ENCODE measurements at places on chromosomes 1 and 21.
A peak's percentile ranks its signal among the peaks of the same experiment; 100 is the strongest.

DNA sequence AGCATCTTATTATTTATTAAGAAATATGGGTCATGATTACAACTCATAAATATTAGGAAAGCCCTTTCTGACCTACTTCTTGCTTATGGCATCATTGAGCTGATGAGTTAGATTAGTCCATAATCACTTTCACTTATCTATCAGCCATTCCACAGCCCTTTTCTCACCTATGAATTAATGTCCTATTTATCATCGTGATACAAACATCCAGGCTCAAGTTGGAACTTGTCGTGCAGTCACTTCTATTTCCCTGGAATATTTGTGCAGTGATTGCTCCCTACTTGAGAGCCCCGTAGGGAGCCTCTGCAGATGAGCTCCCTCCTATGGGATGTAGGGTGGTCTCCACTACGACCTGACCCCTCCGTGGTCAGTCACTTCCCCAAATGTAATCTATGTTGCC is 8.1 kb upstream of the F3 start:
- DNase-seq = no peak

- no peak for DNase-seq
These were observed 112.4 kb downstream of the PLXNA2 start for GRCh38 chr1:208131621-208132286.

- DNase-seq = no peak
These were observed 5.7 kb upstream of the OXCT2 start for GRCh38 chr1:39776886-39777285.

- no peak for DNase-seq
These were observed 300.3 kb upstream of the B3GALT2 start for GRCh38 chr1:193486671-193487229.

- no peak for DNase-seq
These were observed 56.4 kb downstream of the DIP2A start for GRCh38 chr21:46515109-46515508.

GRCh38 chr1:147152772-147153171 is 19.5 kb downstream of the PRKAB2 start:
- DNase-seq = no peak

DNA sequence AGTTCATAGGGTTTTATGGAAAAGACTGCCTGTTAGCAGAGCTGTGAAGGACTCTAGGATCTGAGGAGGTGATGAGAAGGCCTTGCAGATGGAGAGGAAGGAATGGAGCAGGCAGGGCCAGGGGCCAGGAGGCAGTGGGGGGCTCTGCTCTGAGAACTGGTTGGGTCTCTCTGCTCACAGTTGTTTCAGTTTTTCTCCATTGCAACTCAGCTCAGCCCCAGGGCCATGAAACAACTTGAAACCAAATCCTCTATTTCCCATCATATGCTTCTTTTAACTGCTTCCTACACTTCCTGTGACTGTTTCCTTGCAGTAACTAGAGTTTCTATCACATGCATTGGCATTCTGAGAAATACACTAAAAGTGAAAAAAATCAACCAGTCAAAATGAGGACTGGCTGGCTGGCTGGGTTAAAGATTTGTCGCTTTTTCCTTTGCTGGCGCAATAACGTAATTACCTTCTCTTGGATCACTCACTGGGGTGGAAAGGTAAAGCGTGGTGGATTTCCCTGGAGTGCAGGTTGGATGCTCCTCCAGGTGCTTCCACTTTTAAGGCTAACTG is 172.0 kb downstream of the CDC7 start:
- no peak for DNase-seq

DNA sequence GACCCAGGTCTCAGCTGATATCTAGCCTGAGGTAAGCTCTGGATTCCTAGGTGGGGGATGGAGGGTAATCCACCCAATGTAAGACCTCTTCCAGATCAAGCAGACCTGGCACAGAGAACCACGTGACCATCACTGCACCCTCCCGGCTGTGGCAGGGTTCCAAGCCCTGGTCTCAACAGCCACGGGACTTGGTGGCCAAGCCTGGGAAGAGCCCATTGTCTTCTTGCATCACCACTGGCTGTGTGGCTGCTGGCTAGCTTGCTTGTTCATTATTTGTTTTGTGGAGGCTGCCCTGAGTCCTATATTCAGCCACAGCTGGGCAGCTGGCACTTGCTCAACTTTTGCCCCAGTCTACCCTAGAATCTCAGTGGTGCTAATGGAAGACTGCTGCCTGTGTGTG is 24.1 kb upstream of the NFASC start:
- DNase-seq = no peak

DNA sequence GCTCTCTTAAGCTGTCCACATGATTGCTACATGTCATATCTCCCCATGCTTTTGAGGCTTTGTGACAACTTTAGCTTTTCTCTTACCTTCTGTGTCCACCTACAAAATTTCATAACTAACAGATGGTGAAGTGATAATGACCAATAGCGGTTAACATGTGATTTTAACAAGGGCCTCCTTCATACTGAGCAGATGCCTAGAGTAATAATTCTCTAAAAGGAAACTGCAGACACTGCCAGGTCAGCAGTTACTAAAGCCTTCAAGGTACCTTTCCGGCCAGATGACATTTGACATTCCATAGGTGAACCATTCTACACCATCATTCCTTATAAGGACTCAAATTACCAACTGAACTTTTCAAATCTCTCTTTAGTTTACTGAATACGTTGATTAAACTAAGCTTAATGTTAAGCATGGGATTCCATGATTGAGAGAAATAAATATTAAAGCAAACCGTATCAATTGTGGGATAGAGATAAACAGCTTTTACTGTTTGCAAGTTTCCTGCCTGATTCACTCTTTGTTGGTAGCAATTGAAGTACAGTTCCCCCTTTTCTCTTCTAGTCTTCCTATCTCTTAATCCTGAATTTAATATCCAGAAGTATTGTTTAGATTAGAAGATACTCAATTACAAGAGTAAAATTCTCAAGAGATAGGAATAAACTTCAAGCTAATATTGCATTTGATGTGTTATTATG is 205.1 kb downstream of the PLA2G4A start:
- no peak for DNase-seq

- DNase-seq = no peak
These were observed 53.3 kb downstream of the TOR1AIP2 start for GRCh38 chr1:179824265-179824664.

DNA sequence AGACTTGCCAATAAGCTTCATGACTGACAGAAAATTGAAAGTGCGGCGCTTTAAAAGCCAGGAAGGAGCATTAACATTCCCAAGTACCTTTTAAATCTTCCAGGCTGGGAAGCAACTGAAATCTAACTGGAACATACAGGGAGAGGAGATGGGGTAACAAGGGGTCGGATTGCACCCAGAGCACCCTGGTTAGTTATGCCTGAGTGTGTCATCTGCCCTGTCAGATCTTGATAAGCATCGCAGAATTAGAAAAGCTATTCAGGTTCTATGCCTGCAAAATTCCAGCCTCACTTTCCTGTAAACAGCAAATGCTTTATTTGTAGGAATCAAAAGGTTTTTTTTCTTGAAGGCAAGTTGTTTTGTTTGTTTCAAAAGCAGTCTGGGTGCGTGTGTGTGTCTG is 58.5 kb downstream of the SERBP1 start:
- no peak for DNase-seq

DNA sequence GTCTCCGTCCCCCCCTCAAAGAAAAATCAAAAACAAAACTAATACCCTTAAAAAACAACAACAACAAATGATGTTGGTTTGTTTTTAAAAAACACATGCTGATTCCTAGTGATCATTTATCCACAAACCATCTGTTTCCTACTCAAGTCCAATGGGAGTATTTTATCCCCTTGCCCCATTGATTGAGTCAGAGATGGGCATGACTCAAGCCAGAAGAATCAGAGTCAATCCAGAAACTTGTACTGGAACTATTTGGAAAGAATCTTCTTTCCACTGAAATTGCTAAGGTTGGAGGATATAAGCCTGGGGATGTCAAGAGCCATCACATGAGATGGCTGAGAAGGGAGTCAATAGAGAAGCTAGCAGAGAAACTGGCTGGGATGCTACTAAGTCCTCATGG is 176.4 kb downstream of the MIS18A start:
- DNase-seq = no peak

DNA sequence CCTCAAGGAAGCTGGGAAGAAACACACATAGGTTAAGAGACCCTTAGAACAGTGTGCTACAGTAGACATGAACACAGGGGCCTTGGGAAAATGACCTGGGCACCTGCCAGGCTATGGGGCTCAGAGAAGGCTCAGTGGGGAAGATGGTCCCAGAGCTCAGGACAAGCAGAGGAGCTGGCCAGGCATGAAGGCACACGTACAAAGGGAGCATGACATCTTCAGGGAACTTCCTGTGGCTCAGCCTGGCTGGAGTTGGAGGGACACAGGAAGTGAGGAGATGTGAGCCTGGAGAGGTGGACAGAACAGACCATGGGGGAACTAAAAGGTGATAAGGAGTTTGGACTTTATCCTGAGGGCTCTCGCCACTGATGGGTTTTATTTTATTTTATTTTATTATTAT is 3.8 kb upstream of the SLC50A1 start:
- no peak for DNase-seq

GRCh38 chr1:231187571-231187970 is 25.7 kb downstream of the TRIM67 start:
- DNase-seq = no peak

GRCh38 chr1:231032963-231033362 is 7.1 kb downstream of the FAM89A start:
- DNase-seq = no peak

DNA sequence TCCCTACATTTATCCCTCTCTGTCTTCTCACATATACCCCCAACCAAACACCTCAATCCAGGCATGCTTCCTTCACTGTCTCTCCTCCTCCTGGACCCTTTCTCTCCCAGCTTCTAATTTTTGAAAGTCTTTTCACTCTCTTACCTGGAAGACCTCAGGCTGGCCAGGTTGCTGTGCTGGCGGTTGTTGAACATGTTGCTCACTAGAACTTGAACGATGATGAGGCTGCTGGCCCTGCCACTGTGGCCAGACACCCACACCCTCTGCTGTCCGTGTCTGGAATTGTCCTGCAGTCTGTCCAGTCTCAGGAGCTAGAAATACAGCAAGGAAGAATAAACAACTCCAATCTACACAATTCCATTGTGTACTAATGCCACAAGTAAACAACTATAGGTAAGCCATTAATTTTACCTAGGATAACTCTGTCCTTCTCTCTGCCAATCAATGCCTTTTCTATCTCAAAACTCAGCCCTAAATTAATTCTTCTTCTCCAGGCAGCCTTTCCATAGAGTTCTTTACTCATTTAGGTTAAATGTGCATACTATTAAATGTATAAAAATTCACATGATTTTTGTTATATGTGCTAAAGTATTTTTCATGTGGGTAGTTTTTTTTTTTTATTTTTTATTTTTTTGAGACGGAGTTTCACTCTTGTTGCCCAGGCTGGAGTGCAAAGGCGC is 5.1 kb upstream of the CTSK start:
- DNase-seq = peak; percentile 44

DNA sequence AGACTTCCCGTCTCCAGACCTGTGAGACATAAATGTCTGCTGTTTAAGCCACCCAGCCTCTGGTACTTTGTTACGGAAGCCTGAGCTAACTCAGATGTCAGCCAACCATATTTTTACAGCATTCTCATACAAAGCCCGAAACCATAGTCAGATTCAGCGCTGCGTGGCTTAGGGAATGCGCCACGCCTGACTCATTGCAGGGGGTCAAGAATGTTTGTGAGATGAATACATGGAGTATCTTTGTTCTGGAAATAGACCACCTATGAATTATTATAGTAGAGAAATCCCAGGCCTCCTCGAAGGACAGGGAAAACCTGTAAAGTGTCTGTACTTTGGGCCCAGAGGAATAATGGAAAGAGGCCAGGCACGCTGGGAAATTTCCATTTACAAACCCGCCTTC is 434.8 kb downstream of the CAMTA1 start:
- DNase-seq = no peak

GRCh38 chr1:3886691-3887090 is 13.4 kb downstream of the C1orf174 start:
- DNase-seq = no peak

GRCh38 chr1:40381268-40382107 is 8.0 kb downstream of the SMAP2 start:
- DNase-seq = no peak

DNA sequence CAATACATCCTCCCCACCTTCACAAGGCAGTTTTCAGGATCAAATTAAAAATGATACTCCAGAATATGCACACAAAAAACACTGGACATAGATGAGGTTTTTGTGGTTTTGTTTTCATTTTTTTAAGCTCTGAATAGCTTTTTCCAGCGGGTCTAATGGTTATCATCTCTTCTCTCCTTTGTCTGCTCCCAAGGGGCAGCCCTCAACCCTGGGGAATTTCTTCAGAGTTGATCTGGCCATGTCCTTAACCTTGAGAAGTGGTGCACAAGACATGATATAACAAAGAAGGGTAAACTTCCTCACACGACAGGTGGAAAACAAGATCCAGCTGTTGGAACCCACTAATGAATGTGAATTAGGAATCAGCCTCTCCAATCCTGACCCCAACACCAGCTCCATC is 1.5 kb upstream of the CD244 start:
- no peak for DNase-seq

GRCh38 chr21:16821588-16821987 is 691.3 kb upstream of the CXADR start:
- no peak for DNase-seq

- peak; percentile 61 for DNase-seq
These were observed 37.7 kb downstream of the KIAA0040 start for GRCh38 chr1:175154629-175155472.

DNA sequence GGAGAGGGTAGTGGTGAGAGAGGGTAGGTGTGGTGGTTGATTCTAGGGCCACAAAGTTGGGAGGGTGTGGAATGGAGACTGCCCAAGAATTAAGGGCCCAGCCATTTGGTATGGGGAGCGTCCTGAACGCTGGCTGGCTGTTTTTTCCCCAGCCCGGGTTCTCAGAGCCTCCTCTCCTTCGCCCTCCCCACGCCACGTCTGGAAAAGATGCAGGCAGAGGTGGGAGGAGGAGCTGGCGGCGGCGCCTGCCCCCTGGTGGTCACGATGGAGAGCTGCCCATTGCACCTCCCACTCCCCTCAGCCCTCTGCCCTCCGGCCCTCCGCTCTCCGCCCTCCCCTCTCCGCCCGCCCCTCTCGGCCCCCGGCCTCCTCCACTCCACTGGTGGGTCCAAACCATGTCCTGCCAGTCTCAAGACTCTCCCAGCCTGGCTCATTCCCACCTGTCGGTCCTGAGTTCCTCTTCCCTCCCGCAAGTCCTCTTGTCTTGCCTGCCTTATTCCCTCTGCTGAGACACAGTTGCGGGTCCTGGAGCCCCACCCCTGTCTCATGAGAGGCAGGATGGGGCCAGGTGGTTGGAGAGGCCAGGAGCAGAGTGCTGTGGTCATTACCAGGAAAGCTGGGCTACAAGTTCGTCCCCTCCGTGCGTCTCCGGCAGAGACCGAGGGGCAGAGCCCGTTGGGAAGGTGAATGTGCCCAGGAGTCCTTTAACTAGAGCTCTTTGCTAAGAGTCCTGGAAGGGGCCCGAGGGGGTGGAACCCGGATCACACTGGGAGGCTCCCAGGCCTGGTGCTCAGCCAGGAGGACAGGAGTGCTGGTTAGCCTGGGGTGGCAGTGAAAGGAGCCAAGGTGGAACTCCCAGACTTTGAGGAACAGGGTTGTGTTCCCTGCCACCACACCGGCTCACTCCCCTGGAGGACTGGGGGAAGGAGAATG is 22.6 kb downstream of the ETNK2 start:
- peak; percentile 51 for DNase-seq
